Hematopoietic multipotent progenitor cell treated with erythropoietin and hydrocortisone succinate and interleukin-3 and kit ligand, for 4 days (in vitro differentiated cells): ENCODE measurements at places on chromosomes 6 and 20.

DNA sequence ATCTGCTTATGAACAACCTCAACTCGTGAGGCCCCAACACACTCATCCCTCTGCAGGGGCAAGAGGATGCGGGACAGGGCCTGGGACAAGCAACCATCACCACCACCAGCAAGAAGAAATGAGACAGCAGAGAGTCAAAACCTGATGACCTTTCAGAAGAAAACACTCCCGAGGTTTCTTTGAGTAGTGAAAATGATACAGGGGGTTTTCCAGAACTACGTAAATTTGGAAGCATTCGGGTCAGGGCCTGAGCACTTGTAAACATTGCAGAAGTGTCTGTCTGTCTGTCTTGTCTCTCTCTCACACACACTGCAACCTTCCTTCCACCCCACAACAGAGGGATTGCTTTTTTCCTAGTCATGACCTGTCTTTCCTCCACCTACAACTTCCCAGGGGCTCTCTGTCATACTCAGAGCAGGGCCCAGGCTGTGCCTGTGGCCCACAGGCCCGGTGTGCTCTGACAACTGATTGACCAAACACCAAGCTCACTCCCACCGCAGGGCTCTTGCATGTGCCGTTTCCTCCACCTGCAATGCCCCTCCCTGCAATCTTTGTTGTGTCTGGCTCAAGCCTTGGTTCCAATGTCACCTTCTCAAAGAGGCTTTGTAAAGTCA lies 90.9 kb downstream of the BMP7 start:
- no peak for DNase-seq

- no peak for DNase-seq
Measured at GRCh38 chr6:12718015-12718414, 1.4 kb downstream of the PHACTR1 start.

GRCh38 chr20:61554617-61555016 lies 302.6 kb downstream of the CDH4 start:
- DNase-seq: no peak

DNA sequence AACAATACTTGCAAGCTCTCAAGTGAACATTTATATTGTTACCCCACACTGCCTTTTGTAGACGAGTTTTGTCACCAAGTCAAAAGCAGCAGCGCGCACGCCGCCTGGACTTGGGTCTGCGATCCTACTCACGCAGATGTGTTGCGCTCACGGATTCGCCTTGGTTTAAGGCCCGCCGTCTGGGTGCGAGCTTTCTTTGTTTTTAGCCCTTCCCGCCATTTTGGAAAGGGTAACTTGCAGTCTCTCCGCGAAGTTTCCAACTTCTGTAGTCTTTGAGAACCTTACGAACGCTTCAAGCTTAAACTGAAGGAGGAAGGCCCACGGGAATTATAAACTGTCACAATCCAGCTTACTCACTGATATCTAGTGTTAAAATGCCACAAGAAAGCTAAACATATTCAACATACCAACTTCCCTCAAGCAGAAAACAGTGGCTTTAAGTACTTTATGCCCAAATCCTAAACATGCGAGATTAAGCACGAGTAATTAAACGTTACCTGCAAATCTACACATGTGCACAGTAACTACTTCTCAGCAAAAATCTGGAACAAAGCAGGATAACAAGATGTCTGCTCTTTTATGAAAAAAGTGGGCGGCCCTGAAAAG lies 80.4 kb upstream of the BTN3A2 start:
- DNase-seq: peak; percentile 91

- DNase-seq: peak; percentile 64
Measured at GRCh38 chr20:51695574-51696303, 72.5 kb downstream of the ATP9A start.

DNA sequence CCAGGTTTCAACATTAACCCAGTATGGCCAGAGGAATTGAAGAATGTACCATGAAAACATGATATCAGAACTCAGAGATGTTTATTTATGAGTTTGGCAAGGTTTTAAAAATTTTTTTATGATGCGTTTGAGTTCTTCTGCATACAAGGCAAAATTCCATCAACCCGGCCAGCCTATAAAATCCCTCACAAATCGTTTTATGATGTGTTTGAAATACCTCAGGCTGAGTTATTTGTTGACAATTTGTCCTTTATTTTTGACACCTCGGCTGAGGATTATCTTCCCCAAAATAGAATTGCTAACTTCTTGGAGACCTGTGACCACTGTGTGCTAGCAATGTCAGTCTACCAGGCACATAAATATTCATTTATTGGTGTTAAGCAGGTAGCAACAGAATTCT lies 91.9 kb upstream of the SLC24A3 start:
- DNase-seq: no peak

GRCh38 chr20:47120346-47120936 lies 225.8 kb downstream of the EYA2 start:
- no peak for DNase-seq

GRCh38 chr20:37651932-37652331 lies 41.9 kb upstream of the CTNNBL1 start:
- DNase-seq: peak; percentile 91

DNA sequence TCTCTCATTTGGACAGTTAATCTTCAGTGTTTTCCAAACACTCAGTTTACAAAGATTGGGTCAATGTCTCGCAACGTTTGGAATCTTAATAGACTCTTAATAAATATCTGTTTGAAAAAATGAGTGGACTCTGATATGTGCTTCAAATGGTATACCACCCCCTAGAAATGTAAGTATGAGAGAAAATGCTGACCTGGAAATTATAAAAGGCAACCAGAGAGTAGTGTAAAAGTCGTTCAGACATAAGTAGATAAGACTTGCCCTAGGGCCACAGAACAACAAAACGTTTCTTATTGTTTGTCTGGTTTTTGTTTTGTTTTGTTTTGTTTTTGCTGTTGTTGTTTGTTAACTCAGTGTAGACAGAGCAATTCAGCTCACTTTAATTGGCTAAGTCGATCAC lies 97.4 kb upstream of the SPTLC3 start:
- no peak for DNase-seq

DNA sequence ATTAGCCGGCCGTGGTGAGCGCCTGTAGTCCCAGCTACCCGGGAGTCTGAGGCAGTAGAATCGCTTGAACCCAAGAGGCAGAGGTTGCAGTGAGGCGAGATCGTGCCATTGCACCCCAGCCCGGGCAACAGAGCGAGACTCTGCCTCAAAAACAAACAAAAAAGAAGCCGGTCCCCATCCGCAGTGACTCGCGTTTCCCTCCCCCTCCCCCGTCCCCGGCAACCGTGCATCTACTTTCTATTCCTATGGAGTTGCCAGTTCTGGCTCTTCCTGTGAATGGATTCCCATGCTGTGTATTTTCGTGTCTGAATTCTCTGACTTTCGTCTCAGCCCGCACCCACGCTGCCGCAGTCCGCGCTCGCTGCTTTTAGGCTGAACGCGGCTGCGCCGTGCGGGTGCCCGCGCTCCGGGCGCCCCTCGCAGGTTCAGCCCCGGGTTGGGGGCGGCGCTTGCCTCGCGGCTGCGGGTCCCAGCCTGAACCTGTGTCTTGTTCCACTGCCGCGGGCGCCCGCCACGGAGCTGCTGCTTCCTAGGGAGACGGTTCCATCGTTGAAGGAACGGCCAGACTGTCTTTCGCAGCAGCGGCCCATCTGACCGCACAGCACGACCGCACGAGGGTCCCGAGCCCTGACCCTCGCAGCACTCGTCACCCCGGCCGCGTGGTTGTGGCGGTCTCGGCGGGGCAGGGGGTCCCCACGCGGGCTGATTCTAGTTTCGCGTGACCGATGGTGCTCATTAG lies 1.1 kb upstream of the MRGBP start:
- peak; percentile 81 for DNase-seq

GRCh38 chr6:28393912-28394662 lies 5.5 kb downstream of the ZSCAN12 start:
- DNase-seq: peak; percentile 48

DNA sequence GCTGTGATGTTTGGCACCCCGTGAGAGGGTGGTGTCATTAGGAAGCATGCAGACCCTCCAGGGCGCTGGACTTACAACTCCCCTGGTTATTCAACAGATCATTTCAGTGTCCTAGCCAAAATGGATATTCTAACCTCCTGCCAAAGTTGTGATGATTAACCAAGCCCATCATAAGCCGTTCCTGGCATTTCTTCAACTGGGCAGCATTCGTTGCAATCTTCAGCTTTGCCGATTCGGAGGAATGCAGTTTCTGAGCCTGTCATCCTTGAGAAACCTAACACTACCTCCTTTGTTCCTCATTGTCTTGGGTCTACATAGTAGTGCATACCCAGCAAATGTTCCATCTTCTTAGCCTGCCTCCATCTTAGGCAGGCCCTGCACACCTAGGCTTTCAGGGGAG lies 79.2 kb upstream of the MAP3K4 start:
- no peak for DNase-seq

DNA sequence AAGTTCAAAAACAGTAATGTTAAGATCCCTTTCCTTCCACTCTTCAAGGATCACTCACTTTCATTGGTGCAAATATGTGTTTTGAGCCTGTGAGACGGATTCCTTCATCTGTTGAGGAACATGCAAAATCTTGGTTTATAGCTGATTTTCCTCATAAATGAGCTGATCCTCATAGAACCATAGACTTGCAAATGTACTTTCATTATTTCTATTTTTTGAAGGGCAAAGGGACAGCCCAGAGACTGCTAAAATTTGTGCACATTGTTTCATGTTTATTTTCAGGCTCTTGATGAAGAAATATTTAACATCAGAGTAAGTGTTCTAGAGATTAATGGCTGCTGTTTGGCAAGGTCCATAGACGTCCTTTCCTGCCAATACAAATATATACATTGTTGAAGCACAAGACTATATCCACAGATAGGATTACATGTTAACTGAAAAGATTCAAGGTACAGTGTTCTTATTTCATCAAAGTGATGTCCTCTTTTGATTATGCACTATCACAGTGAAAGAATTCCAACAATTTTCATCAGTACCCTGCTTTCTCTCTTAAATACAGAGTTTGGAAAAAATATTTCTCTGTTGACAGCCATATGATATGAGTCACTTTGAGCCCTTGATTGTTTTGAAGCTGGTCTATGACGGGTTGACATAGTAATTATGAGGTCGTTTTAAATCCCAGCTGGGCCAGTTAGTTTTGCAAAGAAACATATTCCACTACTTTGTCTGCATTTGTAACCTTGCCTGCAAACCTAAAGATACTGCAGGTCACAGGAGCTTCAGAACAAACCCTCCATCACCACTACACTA lies 95.7 kb downstream of the FILIP1 start:
- DNase-seq: no peak

DNA sequence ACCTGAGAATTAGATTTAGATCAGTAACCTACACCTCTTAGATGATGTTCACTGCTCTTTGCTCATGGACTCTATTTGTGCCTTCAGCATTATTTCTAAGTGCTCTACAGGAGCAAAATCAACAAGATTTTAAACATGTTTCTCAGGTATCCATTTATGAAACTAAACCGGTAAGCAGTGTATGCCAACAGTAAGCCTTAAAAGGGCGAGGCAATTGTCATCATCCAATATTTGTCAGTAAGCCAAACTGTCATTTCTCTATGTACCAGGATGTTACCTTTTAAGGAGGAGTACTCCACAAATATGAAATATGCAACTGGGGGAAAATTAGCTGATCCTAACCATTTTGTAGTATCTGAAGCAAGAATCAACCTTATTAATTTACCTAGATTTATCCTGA lies 69.6 kb upstream of the ZNF184 start:
- no peak for DNase-seq

DNA sequence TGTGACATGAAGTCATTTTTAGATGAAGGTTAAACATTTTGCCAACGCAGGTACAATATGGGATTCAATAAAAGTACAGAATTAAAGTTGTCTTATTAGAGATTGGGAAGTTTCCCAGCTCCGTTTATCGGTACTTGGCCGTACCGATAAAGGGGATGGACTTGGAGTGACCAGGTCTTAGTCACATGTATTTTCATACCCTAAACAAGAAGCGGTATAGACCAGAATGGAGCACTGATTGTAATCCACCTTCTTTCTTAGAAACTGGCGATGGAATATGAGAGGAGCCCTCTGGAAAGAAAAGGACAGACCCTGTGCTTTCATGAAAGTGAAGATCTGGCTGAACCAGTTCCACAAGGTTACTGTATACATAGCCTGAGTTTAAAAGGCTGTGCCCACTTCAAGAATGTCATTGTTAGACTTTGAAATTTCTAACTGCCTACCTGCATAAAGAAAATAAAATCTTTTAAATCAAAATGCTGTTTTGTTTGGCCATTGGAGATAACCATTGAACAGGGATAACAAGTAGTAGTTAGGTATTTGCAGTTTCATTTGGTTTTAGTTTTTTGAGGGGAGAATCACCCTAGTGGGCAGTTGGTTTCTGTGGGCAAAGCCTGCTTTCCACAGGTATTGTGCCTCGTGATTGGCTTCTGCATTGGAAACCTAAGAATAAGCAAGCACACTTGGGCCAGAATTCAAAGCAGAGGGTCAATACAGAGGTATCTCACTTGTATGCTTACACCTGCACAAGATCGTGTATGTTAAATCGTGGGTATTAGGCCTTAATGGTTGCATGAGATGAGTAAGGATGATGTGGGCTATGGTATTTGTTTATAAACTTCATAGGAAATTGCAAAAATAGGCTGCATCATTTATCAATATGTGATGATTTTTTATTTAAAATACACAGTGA lies 11.2 kb upstream of the ZNFX1 start:
- no peak for DNase-seq

GRCh38 chr6:37850728-37851285 lies 31.3 kb downstream of the ZFAND3 start:
- DNase-seq: no peak

DNA sequence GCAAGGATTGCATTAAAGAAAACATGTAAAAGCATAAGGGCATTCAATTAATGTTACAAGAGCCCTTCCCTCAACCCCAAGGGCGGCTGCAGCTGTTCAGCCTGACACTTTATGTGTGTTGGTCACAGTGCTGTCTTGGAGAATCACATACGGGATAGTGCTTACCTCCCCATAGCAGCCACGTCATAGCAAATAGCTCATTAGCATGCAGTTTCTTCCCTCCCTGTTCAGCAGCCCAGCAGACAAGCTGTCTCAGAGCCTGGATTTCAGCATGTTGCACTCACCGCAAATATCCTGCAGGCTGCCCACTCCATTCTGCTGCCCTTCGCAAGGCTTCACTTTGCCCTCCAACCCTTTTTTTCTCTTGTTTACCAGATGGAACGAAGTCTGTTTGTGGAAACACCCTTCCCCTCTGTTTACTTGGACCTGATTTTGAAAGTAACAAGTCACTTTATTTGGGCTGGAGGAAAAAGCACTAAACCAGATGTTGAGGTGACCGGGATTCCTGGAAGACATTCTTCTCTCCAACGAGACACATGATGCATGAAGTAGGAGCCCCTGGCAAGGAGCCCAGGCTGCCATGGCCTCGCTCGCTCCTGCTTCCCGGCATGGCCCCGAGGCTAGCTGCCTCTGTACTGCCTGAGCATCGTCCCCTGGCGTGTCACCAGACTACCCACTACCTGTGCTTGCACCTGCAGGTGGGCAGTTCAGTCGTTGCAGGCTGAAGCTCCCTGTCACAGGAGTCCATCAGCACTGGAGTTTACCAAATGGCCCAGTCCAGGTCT lies 151.6 kb upstream of the GMDS start:
- DNase-seq: no peak
